ENCODE measurements at places on chromosomes 13 and 19.
A peak's percentile ranks its signal among the peaks of the same experiment; 100 is the strongest.

- DNase-seq, result no peak
Measured at GRCh38 chr13:90107661-90108060, 1239.8 kb upstream of the MIR17HG start.

- DNase-seq, result no peak
Measured at GRCh38 chr13:61110732-61111131, 304.9 kb downstream of the PCDH20 start.

DNA sequence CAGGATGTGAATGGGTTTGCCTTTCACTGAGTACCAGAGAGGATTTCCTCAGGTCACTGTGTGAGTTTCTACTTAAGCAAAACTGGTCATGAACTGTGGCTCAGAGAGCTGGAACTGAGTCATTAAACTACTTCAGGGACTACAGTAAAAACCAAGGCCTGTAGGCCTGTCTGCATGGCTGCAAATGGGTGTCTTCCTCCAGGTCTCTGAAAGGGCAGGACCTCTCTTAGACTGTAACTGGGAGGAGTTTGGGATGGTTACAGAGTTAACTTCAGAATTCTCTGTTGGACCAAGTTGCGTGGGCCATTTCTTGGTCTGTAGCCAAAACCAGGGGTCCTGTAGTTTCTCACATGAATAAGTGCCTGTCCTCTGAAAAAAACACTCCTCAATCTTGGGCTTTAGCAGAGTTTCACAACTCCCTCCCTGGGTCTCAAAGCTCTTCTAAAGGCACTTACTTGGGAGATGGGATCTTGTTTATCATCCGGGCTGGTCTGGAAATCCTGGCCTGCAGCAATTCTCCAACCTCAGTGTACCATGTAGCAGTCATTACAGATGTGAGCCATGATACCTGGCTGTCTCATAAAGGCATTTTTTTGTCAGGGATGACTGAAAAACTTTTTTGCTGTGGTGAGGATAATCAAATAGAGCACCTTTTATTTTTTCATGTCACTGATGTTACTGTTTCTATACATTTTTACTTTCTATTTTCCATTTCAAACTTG lies 19.7 kb downstream of the ZNF714 start:
- no peak for DNase-seq

DNA sequence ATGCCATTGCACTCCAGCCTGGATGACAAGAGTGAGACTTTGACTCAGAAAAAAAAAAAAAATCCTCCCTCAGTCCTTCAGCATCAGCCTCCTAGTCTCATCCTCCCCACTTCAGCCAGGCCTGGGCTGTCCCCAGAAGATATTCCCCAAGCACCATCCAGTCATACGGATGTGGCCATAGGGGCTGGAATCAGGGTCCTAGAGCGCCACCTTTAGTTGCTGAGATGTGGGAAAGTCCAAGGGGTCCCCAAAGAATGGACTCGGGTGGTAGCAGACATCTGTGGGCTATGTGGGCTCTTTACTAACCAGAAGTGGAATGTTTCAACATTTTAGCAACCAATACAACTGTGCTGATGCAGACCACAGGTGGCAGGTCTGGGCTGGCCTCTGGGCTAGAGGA lies 3.1 kb upstream of the TYROBP start:
- DNase-seq, result no peak

GRCh38 chr19:58516964-58517833 lies 2.4 kb downstream of the ZBTB45 start:
- no peak for DNase-seq

DNA sequence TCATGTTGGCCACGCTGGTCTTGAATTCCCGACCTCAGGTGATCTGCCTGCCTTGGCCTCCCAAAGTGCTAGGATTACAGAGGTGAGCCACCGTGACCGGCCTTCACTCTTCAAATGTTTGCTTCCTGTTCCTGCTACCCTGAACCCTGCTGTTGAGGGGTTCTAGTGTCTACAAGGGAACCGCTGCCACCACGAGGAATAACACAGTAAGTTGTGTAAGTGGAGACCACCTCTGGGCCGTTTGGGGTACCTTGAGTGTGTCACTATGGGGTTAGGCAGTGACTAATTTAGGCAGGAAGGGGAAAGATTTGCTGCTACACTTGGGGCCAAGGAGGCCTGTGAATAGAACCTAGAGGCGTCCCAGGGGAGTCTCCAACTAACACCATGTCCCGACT lies 2.2 kb upstream of the MYADM start:
- peak; percentile 61 for DNase-seq

- no peak for DNase-seq
Measured at GRCh38 chr13:19961489-19961888, 3.0 kb downstream of the ZMYM2 start.

GRCh38 chr19:7887408-7888144 lies 734 bp upstream of the LRRC8E start:
- DNase-seq, result no peak

DNA sequence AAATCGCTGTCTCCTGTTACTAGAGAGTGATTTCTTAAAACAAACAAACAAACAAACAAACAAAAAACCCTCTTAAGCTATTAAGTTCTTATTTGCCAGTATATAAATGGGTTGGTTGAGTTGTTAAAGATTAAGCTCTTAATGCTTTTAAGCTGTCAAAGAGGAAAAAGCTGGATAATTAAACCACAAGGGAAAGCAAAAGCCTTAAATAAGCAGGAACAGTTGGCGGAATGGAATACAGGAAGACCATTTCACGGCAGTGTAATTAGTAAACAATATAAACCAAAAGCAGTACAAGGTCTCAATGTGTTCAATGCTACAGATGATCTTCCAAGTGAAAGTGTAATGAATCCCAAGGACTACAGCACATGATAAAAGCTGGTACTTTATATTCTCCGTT lies 32.2 kb upstream of the GGACT start:
- no peak for DNase-seq

DNA sequence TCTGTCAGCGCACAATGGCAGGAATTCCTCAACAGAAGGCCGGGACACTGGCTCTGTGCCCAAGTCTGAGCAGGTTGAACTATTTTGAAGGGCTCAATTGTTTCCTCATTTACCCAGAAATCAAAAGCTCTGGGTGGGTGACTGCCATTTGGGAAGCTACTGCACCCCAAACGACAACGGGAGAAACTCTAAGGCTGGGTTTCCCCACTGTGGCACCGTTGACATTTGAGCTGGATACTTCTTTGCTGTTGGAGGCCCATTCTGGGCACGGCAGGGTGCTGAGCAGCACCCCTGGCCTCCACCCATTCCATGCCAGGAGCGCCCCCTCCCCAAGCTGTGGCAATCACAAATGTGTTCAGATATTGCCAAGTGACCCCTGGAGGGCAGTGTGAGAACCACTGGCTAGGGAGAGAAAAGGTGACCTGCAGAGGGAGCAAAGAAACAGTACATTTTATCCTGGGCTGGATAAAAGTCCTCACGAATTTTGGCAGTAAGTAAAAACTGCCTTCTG lies 62.5 kb downstream of the RFX2 start:
- DNase-seq, result no peak

- DNase-seq, result no peak
Measured at GRCh38 chr13:38854226-38854625, 136.4 kb downstream of the STOML3 start.

DNA sequence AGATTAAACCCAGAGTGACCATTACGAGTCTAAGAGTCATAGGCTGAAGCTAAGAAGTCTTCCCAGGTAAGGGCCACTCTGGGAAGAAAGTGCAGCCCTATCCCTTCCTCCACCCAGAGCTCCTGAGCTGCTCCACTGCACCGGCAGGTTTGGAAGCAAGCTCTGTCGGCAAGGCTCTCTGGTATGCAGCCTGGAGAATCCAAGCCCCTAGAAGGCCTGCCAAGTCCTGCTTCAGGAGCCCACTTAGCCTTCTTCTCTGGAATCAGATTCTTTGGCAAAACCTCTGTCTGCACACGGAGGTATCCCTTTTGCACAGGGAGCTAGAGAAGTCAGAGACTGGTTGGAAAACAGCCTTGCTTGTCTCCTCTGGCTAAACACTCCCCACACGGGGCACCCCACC lies 58.5 kb downstream of the CEBPG start:
- no peak for DNase-seq

GRCh38 chr13:74203576-74203975 lies 69.4 kb upstream of the KLF12 start:
- no peak for DNase-seq

DNA sequence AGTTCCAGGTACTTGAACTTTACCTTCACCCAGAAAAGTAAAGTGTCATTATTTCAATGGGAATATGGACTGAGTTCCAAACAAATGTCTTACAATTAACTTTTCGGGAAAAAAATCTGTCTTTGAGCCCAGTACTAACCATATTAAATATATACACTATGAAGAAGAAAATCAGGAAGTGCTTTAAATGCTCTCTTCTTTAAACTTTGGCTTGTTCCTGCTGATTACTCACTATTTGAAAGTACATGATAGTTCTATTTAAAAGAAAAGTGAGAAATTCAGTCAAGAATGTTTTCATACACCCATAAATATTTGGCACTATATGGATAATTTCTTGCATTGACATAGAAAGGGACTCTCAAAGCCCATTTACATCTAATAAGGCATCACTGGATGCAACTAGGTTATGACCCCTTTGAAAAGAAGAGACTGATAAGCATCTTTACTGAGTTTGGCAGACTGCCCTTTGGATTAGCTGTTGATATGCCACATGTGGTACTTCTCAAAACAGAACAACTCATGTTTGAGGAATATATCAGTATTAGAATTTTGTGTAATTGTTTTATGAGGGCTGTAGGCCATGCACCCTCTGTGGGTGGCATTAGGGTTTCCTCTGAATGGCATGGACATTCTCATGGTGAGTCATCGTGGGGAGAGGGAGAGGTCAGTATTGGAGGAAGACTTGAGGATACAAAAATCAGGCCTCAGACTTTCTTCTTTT lies 25.0 kb upstream of the VWA8 start:
- no peak for DNase-seq

GRCh38 chr19:56272161-56272798 lies at the start of gene EDDM13:
Gene EDDM13, plus strand, starts transcription at chr19:56272748. Its CDS starts 87 bp downstream, at chr19:56272835.
- no peak for DNase-seq
